ENCODE measurements at places on chromosomes 16 and 17.

DNA sequence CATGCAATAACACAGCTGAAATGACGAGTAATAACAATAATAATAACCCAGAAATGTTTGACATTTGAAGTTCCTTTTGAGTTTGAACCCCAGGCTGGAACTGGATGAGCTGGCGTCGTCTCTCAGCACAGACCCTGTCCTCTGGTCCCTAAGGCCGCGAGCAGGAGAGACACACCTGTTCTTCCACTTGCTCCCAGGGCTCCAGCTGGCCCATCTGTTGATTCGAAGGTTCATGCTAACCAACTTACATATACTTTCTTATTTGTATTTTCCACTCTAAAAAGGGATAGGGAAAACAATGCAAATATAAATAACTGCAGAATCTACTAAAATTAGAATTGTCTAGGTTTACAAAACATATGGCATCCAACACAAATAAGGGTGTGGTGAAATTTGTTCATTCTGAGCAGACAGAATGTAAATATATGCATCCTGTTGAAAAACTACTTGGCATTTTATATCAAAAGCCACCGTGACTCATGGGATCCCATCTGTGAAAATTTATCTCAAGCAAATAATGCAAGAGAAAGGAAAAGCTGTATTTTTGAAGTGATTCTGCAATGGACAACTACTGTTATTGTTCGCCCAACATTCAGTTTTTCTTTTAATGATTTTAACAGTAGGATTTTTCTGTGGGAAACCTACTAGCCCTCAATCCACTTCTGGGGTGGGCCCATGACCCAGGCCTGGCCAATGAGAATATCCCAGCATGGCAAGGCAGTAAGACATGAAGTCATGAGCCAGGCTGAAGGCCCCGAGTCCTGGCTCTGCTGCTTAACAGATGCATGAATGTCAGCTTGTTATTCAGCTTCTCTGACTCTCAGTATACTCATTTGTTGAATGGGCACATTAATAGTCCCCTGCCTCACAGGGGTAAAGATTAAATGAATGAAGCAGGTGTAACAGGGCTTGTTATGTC lies 13.2 kb upstream of the RGS9 start:
- no peak for DNase-seq

- no peak for DNase-seq
These were observed 251.9 kb upstream of the AXIN2 start for GRCh38 chr17:65813306-65813705.

DNA sequence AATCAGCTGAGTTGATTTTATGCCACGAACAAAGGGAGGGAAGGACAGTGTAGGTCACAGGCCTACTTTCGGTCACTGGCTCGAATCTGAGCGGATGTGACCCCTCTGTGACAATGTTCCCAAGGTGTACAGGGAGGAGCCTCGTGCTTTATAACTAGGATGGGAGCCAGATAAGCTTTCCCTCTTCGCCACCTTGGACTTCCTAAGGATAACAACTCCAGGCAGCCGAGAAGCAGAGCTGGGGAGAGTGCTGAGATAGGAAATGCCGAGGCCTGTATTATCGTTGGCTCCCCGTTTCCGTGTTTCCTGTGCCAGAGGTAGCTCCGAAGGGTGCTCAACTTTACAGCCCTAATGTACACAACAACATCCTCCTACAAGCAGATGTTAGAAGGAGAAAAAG lies 217.8 kb upstream of the IRX3 start:
- DNase-seq = no peak

DNA sequence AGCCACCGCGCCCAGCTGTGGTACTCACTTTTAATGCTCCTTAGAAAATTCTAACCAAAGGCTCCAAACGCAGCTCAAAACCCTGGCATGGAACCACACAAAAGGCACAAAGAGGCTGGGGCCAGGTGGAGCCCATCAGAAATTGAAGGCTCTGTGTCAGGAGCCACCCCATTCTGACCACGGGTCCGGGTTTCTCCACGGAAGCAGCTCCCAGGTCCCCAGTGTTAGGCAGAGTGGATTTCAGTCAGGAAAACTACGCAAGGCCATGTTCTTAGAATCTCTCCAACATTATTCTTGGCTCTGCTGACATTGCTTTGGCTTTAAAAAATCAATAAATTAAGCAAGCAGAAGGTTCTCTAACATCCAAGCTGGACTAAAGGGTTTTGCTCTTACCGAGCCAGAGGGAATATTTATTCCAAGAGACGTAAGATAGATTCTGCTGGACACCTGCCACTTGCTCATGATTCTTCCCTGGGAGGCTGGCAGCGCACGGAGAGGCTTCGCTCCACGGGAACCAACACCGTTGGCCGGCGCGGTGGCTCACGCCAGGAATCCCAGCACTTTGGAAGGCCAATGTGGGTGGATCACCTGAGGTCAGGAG lies 93.5 kb downstream of the NXN start:
- no peak for DNase-seq

DNA sequence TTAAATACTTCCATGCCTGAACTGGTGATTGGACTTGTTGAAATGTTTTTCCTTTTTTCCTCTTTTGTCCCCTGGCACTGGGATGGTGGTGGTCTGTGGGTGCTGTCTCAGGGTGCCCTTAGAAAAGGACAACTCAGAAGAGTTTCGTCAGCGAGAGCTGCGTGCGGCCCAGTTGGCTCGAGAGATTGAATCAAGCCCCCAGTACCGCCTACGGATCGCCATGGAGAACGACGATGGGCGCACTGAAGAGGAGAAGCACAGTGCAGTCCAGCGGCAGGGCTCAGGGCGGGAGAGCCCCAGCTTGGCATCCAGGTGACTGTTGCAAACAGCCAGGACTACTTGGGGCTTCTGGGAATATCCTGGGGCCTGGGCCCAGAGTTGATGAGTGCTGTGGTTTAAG lies 6.9 kb downstream of the ATXN2L start:
- DNase-seq = no peak

DNA sequence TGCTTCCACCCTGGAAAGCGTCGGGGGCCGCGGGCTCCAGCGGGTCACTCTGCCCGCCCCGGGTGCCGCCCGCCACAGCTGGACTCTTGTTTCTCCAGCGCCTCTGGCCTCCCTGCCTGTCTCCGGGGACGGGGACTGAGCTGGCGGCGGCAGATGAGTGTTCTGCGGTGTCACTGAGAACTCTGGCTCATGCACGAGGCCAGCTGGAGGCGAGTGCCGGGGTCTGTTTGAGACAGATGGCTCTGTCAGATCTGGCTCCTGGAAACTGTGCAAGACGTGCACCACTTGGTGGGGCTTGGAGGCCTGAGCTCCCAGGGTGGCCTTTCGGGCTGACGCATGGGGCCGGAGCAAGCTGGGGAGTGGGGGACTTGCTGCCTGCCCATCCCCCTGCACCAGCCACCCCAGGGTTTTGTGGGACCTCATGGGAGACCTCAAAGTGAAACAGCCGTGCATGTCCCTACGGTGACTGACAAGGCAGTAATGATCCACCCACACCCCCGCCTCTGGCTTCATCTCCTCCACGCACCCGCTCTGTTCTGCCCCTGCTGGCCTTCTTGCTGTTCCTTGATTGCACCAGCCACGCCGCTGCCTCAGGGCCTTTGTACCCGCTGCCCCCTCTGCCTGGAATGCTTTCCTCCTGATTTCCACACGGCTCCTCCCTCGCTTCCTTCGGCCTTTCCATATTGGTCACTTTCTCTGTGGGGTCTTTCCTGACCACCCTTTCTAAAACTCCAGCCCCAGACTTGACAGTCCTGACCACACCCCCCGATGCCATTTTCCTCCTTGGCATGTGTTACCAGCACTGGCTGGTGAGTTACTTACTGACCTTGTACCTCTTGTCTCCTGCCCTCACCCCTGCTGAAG lies 174.9 kb upstream of the CIBAR2 start:
- DNase-seq = peak; percentile 89

GRCh38 chr17:62140836-62141235 lies 75.8 kb upstream of the MED13 start:
- no peak for DNase-seq

GRCh38 chr17:74437702-74438101 lies 5.8 kb downstream of the GPRC5C start:
- DNase-seq = no peak

- no peak for DNase-seq
These were observed 174.3 kb downstream of the FOXL1 start for GRCh38 chr16:86752582-86753175.

- DNase-seq = no peak
These were observed 44.2 kb downstream of the PSMD12 start for GRCh38 chr17:67322042-67322787.

GRCh38 chr16:67807148-67807682 lies 526 bp downstream of the TSNAXIP1 start:
- DNase-seq = no peak

GRCh38 chr16:60991886-60992285 lies 1044.4 kb downstream of the CDH8 start:
- no peak for DNase-seq

DNA sequence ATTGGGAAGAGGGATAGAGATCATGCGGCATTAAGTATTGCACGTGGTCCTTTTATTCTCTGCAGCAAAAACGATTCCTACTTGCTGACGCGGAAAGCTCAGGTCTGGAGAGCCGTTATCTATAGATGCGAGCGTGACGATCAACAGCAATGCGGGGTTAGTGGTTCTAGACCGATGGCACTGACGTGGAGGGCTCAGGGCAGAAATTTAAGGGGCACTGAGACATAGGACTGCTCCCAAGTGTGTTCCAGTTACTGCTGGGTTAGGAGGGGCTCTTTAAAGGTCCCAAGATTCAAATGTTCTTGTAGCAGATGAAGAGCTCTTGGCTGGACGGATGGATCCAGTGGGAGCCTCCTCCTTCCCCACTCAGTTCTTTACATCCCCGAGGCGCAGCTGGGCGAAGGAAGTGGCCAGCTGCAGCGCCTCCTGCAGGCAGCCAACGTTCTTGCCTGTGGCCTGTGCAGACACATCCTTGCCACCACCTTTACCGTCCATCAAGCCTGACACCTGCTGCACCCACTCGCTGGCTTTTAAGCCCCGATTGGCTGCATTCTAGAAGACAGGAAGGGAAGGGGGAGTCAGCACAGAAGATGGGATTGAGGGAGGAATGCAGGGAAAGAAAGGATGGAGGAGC lies 732 bp upstream of the EXOSC6 start:
- DNase-seq = no peak

DNA sequence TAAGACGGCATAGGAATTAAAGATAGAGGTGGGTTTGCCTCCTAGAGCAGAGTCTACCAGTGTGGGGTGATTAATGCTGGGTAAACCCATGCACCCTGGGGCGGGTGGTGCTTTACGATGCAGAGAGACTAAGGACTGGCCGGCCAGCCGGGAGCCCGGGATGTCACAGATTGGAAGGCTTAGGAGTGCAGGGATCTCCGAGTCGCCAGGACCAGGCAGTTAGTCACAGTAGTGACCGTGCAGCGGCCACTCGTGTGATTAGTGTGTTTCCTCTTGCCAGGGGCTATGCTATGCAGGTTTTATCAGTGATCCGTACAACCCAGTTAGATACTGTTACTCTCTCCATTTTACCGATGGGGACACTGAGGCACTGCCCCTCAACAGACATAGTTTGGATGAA lies 10.4 kb downstream of the CMIP start:
- DNase-seq = no peak

DNA sequence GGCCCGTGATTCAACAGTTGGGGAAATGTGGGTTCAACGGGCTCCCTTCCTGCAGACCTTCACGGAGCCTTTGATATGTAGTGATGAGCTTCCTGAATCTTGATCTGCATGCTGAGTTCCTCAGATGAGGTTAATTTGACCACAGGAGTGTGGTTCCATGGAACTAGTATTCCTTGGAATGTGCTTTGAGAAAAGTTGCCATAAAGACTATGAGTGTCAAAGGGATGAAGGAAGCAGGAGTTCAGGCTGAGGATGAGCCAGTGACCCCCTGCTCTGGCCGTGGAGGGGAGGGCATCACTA lies 229.2 kb downstream of the MSI2 start:
- DNase-seq = no peak

DNA sequence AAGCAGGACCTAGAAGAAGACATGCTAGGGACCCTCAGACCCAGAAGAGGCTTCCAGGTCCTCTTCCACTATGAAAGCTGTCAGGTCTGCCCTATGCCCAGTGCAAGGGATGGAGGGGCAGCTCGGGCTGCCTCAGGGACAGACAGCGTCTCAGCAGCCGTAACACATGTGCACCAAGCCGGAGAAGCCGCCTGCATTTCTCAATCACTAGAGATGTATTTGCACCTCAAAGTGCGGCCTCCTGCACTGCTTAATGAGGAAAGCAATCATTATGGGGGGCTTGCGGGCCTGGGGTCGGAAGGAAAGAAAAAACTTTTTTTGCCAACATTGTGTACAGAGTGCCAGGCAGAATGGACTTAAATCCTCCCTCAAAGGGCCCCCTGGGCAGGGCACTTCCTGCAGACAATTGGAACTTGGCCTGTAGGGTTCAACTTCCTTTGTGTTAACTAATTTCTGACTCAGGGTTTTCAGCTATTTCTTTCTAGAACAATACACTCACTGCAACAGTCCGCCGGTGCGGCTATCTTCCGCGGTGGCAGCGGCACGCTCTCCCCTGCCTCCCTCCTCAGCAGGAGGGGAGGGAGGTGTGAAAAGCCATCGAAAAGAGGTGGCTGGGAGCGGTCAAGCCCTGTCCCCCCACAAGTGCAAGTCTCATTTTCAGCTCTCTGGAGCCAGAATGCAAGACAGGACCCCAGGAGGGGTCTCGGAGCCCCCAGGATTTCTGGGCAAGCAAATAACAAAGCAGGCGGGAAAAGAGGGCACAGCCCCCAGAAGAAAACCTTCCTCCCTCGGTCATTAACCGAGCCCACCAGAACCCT lies 101.2 kb downstream of the ZNF423 start:
- DNase-seq = peak; percentile 84

DNA sequence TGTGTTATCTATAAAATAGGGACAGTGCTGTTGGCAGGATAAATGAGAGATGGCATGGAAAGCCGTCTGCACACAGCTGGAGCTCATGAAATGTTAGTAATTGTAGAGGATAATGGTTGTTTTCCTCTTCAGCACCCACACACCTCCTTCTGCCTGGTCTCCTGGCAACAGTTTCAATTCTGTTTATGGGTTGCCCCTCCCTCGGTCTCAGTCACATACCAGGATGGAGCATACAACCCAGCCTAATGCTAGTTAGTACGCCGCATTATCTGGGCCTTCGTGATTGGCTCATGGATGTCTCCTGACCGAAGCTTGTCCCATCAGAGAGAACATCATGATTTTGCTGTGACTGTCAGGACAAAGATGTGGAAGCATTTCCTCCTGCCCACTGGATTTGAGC lies 126.2 kb upstream of the WSCD1 start:
- no peak for DNase-seq

DNA sequence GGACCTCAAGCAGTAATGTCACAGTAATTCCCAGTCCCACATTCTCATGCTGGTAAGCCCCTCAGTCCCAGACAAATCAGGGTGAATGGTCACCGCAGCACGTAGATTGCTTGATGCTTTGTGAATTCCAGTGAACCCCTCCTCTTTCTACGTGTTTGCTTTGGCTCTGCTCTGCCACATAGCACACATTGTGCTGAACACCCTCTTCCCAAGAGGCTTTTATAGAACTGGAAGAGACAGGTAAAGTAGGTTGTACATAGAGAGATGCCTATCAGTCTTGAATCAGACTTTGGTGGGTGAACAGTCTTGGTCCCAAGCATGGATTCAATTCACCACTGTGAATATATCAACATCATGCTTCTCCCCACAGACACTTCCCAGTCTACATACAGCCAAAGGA lies 579 bp upstream of the KRTAP9-6 start:
- no peak for DNase-seq

All from retina (tissue), 1 donor.